Prostate gland (tissue), 2 donors: ENCODE measurements at places on chromosomes 4 and X.

DNA sequence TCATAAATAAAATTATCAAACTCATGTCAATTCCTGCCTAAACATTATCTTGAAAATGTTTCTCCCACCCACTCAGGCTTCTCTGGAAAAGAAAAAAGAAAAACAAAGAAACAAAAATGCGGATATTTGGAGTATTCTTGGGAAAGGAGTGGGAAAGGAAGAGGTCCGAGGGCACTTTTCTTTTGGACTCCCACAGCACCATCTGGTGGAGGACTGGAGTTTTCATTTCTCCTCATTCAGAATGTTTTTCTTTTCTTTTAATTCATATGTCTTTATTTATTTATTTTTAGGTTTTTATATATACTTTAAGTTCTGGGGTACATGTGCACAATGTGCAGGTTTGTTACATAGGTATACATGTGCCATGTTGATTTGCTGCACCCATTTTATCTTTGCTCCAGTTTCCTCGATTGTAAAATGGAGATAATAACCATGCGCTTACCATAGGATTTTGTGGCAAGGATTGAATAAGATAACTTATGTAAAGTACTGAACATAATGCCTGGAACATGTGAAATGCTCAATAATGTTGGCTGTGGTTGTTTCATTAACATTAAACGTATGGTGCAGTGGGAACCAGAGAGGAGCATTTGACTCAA lies 8.0 kb upstream of the KCNE5 start:
- DNase-seq = no peak

- no peak for DNase-seq
These were observed 5.3 kb downstream of the MTM1 start for GRCh38 chrX:150573702-150574101.

- DNase-seq = no peak
These were observed 113.3 kb downstream of the PPP1R2C start for GRCh38 chrX:42664680-42665079.

DNA sequence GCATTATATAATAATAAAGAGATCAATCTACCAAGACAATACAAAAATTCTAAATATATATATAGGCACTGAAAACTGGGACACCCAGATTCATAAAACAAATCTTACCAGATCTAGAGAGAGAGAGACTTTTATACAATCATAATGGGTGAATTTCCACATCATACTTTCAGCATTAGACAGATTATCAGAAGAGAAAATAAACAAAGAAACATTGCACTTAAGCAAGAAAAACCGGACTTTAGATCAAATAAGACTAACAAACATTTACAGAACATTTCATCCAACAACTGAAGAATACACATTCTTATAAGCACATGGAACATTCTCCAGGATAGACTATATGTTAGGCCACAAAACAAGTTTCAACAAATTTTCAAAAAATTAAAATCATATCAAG lies 245.1 kb downstream of the INPP4B start:
- DNase-seq = no peak

DNA sequence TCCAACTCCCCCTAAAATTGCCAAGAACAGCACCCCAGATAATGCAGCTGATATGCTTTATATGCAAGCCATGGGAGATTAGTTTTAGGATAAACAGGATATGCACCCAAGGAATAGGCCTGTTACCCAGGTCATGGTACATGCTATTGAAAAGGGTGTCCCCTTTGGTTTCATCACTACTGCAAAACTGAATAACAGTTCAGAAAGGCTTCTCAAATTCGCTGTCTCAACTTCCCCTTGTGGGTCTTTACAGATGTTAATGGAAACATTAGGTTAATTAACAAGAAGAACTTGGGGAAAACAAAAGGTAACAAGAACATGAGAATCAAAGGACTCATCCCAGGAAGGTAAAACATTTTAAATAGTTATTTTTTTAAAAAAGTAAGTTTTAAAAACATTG lies 318.7 kb downstream of the PRR32 start:
- DNase-seq = no peak

GRCh38 chr4:117874216-117874615 lies 160.1 kb upstream of the NDST3 start:
- no peak for DNase-seq

- no peak for DNase-seq
These were observed 99.5 kb downstream of the PPP2R2C start for GRCh38 chr4:6372649-6373525.

DNA sequence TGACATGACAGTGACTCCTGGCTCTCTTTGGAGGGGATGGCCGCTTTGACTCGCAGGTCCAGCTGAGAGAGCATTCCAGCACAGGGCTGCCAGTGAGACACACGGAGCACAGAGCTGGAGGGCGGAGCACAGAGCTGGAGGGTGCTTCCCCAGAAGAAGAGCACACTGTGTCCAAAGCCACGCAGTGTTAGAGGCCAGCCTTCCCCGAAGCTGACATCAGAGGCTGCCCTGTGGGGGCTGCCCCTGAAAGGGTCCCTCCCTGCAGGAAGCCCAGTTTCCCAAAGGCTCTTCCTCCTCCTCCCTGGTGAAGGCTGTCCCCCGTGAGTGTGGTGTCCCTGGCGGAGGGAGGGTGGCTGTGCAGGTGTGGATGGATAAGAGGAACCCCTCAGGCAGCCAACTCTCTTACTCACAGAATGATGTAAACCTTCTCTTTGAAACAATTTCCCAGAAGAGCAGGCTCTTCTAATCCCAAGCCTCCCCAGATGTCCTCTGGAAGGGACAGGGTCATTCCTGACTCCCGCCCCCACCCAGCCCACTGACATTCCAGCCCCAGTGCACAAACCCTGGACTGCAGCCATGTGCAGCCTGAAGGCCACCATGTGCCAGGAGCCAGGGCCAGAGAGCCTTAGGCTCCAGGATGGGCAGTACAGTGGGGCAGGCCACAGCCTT lies 53.4 kb downstream of the PSAPL1 start:
- no peak for DNase-seq

DNA sequence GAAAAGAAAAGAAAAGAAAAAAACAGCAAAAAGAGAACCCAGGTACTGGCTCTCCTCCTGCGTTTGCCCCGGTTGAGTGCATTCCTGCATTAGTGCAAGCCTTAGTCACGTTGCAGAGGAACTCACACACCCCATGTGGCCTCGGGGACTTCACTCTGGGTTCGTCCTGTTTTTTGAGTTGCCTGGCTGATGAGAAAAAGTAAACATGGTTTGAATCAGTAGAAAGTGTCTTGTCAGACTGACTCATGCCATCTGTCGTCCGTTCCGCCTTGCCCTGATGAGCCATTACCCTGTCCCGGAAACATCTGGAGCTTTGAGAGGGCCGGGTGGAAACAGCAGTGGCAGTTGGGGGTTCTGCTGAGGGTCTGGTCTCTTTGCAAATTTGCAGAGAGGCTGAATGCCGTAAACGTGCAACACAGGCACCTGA lies 16.3 kb downstream of the CD99 start:
- peak; percentile 78 for DNase-seq

- DNase-seq = no peak
These were observed 134.2 kb downstream of the MAML3 start for GRCh38 chr4:140019619-140020347.

DNA sequence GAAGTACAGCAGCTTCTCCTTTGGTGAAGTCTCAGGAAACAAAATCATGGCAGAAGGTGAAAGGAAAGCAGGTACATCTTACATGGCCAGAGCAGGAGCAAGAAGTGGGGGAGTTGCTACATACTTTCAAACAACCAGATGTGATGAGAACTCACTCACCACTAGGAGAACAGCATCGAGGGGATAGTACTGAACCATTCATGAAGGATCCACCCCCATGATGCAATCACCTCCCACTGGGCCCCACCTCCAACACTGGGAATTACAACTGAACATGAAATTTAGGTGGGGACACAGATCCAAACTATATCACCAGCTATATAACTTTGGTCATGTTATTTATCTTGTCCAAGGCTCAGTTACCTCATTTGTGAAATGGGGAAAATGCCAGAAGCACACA lies 159.4 kb downstream of the OPHN1 start:
- DNase-seq = no peak

DNA sequence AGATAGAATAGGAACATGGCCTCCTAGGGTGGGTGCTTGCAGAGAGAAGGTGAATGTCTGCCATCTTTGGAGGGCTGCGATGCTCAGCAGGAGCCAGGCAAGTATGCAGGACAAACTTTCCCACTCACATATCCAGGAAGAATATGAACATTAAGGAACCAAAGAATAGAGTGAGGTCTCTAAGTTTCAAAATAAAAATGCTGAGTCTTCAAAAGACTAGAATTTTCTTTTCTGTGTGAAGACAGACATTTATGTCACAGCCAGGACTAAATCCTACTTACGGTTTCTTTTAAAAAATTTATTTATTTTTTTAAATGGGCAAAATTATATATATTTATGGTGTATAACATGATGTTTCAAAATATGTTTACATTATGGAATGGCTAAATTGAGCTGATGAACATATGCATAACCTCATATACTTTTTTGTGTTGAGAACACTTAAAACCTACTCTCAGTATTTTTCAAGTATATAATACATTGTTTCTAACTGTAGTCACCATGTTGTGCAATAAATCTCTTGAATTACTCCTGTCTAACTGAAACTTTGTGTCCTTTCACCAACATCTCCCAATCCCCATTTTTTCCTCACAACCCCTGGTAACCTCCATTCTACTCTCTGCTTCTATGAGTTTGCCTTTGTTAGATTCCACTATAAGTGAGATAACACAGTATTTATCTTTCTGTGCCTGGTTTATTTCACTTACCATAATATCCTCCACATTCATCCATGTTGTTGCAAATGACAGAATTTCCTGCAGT lies 177.8 kb upstream of the HAND2 start:
- DNase-seq = no peak

DNA sequence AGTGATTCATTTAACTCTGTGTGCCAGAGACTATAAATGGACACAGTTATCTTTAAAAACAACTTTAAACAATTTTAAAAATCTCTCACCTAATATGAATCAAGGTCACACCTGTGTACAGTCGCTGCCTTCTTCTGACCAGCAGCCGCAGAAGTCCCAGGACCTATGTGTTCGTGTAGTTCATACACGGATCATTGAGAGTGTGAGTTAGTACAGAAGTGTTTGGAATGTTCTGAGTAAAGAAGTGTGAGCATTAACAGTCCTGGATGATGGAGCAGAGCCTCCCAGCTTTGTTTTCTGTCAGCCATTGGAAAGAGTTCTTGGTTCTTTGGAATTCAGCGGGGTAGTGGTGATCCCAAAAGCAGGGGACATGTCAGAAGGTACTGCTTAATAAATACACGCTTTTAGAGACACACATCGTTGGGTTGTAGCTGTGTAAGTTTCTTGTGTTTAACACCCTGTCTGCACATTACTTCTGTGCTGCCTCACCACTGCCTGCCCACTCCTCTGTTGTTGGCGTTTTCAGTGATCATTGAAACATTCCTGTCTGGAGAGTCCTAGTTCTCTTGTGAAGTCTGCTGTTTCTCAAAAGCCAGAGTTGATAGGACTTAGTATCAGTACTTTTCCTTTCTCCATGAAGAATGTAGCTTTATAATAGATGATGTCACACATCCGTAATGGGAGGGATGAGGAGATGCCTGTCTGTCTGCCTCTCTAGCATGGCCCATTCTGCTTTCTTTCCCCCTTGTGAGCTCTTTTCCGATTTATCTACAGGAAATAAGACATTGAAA lies 90.6 kb downstream of the PTTG2 start:
- DNase-seq = no peak

- no peak for DNase-seq
These were observed 39.4 kb upstream of the WDFY3 start for GRCh38 chr4:85005865-85006377.

DNA sequence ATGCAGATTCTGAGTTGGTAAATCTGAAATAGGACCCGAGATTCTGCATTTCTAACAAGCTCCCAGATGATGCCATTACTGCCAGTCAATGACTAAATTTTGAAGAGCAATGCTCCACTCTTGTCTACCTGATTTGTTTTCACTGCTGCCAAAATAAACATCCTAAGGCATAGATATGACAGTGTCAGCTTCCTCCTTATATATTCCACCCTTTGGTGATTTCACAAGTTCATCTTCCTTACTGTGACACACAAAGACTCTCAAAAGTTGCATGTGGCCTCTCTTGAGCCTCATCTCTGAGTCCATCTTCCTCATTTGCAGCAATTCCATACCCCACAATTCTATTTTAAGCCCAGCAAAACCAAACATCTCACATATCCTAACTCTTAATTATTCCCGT lies 110.9 kb downstream of the FBXW7 start:
- DNase-seq = no peak

DNA sequence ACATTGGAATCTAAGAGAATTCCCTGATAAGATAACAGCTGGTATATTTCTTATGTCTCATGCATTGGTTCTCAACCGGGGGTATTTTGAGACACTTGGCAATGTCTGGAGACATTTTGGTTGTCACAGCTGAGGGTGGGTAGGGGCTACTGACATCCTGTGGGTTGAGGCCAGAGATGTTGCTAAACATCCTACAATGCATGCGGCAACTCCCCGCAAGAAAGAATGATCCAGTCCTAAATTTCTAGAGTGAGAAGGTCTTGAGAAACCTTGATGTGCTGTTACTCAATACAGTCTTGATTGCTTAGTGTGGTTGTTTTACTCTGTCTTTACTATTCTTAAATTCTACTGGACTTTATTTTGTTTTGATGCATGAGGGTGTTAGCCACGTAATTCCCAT lies 287.2 kb downstream of the FRMPD4 start:
- no peak for DNase-seq

GRCh38 chrX:78455901-78456300 lies 128.5 kb upstream of the CYSLTR1 start:
- no peak for DNase-seq

- DNase-seq = no peak
These were observed 435.3 kb downstream of the ZIC3 start for GRCh38 chrX:138001226-138001625.

GRCh38 chr4:132767901-132768300 lies 381.2 kb upstream of the PCDH10 start:
- no peak for DNase-seq

DNA sequence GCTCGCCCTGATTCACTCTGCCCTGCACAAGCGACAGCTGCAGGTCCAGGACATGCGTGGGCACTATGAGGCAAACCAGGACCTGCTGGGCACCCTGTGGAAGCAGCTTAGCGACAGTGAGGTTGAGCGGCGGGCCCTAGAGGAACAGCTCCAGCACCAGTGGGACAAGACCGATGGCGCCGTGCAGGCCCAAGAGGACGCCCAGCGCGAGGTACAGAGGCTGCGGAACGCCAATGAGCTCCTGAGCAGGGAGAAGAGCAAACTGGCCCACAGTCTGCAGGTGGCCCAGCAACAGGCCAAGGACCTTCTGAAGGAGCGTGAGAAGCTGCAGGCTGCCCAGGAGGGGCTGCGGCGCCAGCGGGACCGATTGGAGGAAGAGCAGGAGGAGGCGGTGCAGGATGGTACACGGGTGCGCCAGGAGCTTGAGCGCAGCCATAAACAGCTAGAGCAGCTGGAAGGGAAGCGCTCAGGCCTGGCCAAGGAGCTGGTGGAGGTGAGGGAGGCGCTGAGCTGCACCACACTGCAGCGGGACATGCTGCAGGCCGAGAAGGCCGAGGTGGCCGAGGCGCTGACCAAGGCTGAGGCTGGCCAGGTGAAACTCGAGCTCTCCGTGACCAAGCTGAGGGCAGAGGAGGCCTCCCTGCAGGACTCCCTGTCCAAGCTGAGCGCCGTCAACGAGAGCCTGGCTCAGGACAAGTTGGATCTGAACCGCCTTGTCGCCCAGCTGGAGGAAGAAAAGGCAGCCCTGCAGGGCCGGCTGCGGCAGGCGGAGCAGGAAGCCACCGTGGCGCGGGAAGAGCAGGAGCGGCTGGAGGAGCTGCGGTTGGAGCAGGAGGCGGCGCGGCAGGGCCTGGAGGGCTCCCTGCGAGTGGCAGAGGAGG lies 12.8 kb downstream of the SMIM10L2A start:
- DNase-seq = no peak
